HFFc6 (cell line): ENCODE measurements at places on chromosomes 2 and 18.

- DNase-seq: no peak
These were observed 279.5 kb upstream of the EPHA4 start for GRCh38 chr2:221851531-221852045.

GRCh38 chr2:208266936-208267335, 881 bp downstream of the PIKFYVE start:
- DNase-seq: no peak

DNA sequence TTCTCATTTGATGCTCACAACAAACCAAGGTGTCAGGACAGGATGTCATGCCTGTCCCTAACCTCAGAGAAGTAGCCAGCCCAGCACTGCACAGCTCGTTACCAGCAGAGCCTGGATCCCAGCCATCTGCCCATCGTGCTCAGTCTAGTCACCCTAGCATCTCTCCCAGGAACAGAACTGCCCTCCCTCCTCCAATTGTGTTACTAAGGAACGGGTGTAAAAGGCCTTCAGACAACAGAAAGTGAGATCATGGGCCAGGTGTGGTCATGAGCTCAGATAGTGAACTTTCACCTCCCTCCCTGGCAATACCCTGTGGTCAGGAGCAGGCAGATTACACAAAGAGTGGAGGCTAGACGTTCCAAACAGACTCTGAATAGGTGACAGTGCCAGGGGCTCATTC, 111.8 kb upstream of the PPP1CB start:
- no peak for DNase-seq

- no peak for DNase-seq
These were observed 702 bp downstream of the OLA1 start for GRCh38 chr2:174247474-174248186.

- no peak for DNase-seq
These were observed 131.6 kb upstream of the IL1R2 start for GRCh38 chr2:101860157-101860556.

DNA sequence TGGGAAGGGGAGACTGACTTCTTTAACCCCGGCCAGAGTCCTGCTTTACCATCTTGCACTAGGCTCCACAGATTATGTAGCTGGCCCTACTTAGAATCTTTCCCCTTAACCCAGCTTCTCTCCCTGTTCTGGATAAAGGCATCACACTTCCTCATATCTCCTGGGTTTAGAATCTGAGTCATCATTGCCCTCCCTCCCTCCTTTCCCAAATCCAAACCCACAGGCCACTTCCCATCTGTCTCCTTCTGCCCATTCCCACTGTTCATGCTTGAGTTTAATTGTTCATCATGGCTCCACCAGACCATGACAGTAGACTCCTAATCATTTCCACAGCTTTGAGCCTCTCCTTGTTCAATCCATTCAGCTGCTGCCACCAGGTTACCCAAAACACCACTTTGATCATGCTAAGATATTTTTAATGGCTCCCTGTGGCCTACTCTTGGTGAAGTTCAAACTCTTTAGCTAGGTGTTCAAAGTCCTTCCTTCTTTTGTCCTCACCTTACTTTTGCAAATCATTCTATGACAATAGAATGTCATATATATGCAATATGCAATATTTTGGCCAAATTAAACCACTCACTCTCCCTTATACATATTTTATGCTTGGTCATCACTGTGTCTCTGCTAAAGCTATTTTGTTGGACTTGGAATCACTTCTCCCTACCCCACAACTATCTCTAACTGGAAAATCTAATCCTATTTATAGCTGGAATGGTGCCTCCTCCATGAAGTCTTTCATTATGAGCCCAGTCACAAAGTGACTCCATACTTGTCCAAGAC, 5.5 kb downstream of the PDE11A start:
- DNase-seq: no peak

DNA sequence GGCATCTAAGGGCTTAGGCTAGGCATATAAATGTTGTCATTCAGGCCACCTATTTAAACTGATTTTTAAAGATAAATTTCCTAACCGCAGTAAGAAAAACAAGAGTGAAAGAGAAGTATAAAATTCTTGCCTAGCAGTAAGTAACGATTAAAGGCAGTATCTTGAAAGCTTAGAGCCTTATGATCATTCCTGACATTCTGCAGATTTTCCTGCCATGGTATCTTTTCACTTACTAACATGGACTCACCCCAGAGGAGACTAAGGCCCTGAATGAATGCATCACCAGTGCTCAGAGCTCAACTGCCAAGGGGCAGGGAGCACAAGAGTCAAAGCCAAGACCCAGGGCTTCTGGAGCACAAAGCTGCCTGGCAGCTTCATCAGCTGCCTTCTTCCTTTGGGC, 133.1 kb downstream of the GCA start:
- DNase-seq: no peak

GRCh38 chr2:31033032-31033431, 105.2 kb downstream of the GALNT14 start:
- no peak for DNase-seq

- no peak for DNase-seq
These were observed 163.3 kb downstream of the KLHL29 start for GRCh38 chr2:23548143-23548769.

DNA sequence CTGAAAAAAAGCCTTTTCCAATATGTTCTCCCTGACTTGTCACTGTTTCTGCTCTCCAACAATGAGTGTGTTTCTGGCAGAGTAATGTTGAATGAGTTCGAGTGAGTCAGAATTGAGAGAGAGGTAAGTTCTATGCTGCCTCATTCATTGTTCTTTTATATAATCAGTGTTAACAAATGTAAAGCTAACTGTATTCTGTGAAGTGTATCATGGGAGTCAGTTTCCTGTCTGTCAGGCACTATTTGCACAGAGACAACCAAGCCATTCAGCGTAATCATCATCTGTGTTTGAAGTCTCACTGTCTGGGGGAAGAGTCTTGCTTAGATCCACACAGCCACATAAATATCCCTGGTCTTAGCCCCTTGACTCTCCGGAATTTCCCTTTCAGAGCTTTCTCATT, 22.0 kb upstream of the UPP2 start:
- DNase-seq: no peak

DNA sequence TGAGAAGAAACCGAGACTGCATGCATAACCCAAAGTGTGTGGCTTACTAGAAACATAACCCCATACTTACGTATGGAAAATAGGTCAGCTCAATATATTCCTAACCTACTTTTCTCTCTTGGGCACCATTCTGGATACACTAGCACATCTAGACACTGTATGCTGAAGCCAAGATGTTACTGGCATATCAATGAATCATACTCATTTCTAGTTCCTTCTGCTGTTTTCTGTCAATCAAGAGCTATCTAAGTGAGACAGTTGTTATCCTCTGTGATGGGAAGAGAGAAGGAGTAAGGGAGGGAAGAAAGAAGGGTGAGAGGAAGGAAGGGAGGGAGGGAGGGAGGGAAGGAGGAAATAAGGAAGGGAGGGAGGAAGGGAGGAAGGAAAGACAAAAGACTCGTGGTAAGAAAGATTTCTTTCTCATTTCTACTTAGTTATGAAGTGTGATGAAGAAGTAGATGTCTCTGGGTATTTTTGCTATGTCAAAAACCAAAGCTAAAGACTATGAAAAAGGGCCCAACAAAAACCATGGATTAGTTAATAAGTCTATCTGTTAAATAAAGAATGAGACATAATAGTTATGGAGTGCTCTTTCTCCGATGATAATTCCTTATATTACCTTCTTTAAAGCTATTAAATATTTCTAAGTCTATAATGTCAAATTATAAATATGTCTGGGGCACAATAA, 248.4 kb downstream of the ZNF521 start:
- no peak for DNase-seq

GRCh38 chr18:75158465-75159237, 50.3 kb downstream of the PTGR3 start:
- no peak for DNase-seq

- peak; percentile 84 for DNase-seq
These were observed 33.9 kb downstream of the FN1 start for GRCh38 chr2:215401896-215402379.

DNA sequence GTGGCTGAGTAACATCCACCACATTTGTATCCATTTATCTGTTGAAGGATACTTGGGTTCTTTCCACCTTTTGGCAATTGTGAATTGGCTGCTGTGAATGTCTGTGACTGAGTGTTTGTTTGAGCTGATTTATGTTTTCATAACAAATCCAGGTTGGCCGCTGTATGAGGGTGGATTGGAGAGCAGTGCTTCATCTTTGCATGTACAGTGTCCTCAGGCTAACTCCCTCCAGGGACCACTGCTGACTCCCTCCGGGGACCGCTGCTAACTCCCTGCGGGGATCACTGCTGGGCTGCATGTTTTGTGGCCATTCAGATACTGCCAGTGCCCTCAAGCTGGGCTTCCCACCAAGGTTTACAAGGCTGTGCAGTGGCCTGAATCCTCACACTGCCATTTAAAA, 10.2 kb downstream of the BOK start:
- DNase-seq: no peak

DNA sequence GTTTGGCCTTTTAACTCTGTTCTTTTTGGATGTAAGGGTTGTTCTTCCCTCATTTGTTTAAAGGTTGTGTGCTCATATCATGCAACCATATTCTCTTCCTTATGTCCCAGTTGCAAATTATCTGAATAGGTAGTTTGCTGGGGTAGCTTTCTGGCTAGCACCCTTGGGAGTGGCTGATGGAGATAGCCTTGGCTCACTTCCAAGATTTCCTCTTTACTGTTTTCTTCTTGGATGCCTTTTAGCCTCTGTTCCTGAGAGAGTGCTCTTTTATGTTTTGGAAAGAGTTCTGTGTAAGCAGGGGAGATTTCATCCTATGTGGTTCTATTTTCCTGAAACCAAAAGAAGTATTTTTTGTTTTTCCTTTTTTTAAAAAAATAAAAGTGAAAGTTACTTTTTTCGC, 25.4 kb downstream of the USP14 start:
- DNase-seq: no peak

DNA sequence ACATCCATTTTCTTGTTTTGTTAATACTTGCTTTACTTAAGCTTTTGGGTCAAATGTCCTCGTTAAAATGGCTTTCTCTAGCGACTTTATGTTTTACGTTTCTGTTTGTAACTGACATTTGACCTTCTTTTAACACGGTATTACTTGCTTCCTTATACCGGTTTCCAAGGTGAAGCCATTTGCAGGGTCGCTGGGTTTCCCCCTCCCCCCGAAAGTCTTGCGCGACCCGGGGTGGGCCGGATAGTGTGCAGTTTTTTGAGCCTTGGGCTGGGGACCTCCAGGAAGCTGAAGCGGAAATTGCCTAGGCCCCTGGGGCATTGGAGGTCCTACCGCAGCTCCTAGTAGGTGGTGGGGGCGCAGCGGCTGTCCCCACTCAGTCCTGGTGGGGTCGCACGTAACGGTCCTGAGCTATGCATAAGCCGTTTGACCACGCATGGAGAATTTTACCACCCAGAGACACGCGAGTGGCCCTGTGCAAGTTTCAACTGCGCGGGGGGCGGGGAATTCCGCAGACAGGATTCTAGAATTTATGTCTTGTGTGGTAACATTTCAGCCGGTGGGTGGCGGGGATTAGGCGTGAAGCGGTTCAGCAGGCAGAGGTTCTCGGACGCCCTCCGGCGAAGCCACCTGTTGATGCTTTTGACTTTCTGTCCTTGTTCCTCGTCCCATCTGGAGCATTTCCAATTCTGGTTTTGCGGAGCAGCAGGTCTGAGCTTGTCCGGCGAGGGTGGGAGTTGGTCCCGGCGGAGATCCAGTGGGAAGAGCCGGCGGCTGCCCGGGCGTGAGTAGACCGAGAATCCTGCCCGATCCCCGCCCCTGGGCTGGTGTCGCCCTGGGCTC, 2.4 kb downstream of the CFLAR start:
- peak; percentile 71 for DNase-seq

DNA sequence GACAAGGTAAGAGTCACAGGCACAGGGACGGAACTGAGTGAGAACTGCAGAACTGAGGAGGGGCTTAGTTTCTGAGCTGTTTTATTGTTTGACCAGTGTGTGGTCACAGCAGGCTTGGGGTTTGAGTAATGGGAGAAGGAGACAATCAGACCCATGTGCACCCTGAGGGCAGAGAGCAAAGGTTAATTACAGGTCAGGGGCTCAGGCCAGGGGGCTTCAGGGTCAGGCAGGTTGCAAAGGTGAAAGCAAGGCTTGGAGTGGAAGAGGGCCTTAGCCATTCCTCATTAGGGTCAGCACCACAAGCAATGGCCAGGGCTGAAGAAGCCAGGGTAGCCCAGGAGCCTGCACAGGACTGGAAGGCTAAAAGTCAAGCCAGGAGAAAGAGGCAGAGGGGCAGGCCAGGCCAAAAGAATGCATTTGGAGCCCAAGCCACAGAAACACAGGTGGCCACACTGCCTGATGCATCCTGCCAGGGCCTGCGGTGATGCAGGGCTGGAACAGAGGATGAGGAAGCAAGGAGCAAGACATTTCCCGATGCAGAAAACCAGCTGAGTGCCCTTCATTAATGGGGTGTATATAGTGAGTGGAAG, 209.8 kb upstream of the GYPC start:
- no peak for DNase-seq

GRCh38 chr2:42142547-42143184, 26.5 kb upstream of the EML4 start:
- DNase-seq: no peak

DNA sequence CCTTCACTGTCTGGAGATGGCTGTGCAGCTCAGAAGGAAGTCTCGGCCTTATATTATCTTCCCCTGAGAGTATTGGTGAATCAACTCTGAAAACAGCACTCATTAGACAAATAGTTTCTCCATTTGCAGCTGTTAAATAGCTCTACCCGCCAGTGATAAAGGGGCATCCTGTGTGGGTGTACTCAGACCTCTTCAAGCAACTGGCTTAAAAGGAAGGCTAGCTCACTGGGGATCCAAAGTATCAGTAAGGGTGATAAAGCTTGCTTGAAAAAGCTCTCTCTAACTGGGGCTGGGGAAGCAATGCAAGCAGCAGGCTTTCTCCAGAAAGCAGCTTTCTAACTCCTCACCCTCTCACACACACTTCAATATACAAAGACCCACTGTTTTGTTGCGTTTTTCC, 64.9 kb upstream of the PSMD14 start:
- DNase-seq: no peak

- DNase-seq: no peak
These were observed 49.4 kb upstream of the SP5 start for GRCh38 chr2:170665743-170666142.

DNA sequence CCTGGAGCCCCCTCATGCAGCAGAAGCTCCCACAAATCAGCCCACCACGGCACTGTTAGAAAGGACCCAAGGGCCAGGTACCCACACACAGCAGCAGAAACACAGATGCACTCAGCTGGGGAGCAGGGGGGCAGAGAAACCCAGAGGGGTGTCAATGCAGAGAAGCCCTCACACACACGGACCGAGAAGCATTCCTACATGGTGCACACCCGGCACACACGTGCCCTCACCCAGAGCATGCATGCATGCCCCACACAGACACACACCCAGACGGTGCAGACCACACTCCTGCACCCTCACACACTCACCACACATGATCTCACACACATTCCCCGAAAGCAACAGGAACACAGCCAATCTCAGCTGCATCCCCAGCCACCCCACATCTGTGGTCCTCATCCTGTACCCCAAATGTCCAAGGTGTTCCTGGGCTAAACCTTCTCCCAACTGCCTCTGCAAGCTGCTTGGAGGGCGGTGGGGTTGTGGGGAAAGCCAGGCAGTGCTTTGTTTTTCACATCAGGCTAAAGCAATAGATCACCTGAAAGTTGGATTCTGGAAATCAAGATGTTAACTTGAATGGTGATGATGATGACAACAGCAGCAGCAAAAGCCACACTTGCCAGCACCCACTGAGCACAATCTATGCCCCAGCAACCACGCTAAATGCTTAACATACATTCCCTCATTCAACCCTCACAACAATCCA, 102.3 kb downstream of the ZFP36L2 start:
- no peak for DNase-seq

- DNase-seq: no peak
These were observed 93.9 kb downstream of the ZNF804A start for GRCh38 chr2:184692141-184692734.
